ENCODE measurements at places on chromosomes 7 and 10.

DNA sequence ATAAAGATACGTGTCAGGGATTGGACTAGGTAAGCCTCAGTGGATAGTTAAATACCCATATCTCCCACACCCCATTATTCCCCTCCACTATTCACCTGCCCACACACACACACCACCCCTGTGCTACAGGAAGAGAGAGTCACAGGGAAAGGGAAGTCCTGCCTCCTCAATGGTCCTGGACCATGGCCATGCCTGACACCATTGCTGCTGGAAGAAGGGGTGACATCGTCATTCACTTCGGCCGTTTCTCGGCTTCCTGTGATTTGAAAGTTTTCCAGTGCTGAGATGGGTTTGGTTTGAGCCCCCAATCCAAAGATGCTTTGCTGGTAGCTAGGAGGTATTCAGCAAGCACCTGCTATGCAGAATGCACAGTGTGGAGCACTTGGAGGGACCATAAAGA, 18.5 kb downstream of the PRKAG2 start:
- no peak for DNase-seq

DNA sequence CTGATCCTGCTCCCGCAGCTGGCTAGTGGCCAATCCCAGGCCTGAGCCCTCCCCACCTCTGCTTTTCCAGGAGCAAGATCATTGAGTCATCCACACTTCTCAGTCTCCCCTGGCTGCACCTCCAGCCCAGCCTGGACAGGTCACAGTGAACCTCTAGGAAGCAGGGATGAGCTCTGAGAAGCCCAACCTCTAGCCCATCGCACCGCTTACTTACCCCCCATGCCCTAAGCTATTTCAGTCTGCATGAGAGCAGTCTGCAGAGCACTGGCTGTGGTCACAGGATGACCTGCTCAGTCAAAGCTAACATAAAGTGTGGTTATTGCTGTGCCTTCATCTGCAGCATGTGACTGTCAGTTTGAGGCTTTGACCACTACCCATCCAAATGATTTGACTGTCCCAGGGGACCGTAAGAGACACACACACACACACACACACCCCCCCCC, 129.2 kb downstream of the SORBS1 start:
- no peak for DNase-seq

- DNase-seq, result no peak
Observed at GRCh38 chr7:16357921-16358320, 63.4 kb downstream of the CRPPA start.

DNA sequence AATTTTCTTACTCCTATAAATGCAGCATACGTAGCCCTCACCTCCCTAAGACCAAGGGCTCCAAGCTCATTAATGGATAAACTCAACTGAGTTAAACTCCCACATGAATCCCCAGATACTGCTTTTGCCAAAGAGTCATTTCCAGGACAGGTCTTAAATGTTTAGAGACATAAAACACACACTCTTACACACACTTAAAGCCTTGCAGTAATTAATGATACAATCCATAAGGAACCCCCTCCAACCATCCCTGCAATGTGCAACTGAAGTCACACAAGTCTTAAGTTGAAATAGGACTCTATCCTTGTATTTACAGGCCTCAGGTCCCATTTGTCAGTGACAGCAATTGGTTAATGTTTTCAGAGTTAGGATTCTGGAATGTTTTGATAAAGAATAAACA, 194.1 kb downstream of the FANK1 start:
- DNase-seq, result no peak

- no peak for DNase-seq
Observed at GRCh38 chr7:108486291-108486966, 30.2 kb upstream of the NRCAM start.

- no peak for DNase-seq
Observed at GRCh38 chr7:90660819-90661218, 64.7 kb downstream of the CDK14 start.

GRCh38 chr10:127186813-127187212, 9.6 kb downstream of the INSYN2A start:
- DNase-seq, result no peak

DNA sequence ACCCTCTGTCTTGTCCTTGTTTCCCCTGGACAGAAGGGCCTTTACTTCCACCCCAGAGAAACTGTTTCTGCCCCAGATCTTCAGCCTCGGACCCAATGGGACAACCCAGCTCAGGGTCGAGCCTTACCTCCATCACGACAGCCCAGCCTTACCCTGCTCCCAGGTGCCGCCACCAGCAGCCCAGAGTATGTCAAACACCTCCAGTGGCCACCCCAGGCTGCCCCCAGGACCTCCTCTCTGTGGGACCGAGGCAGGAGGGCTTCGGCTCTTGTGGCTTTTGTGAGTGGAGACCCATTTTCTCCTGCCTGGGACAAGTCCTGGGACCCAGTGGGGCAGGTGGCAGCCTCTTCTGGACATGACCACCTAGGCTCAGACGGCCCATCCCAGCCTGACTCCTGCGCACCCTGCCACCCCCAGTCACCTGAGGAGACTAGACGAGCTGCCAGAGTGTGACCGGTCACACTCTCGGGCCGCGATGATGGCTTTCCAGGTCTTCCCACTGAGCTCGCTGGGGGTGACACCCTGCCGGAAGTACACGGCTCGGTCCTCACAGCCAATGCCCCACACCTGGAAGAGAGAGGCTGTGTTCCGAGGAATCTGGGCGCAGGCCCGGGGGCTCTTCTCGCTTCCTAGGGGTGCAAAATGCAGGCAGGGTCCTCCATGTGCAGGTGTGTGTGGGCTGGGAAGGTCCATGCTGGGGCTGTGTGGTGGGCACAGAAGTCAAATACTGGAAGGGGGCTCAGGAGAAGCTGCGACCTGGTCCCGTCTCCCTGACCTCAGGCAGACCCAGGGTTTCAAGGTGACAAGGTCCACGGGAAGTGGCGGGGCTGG, 15.5 kb downstream of the TECPR1 start:
- no peak for DNase-seq

- no peak for DNase-seq
Observed at GRCh38 chr7:151648429-151648828, 128.7 kb upstream of the RHEB start.

GRCh38 chr7:97871659-97872024, 566 bp downstream of the ASNS start:
- peak; percentile 67 for DNase-seq

- peak; percentile 96 for DNase-seq
Observed at GRCh38 chr7:20219446-20220292, 2.5 kb upstream of the MACC1 start.

DNA sequence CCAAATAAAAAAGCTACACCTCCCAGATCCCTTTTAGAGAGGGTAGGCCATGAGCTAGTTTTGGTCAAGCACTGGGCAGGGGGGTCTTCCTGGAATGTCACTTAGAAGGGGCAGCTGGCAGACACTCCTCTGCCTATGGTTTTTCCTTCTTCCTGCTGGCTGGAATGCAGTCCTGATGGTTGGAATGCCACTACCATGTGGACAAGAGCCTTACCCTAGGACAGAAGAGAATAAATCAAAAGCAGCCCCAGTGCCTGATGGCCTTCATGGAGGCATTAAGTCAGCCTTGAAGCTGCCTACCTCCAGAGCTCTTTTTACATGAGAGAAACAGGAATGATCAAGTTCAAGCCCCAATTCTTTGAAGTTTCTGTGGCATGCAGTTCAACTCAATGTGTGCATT, 43.5 kb upstream of the SORBS1 start:
- DNase-seq, result no peak

DNA sequence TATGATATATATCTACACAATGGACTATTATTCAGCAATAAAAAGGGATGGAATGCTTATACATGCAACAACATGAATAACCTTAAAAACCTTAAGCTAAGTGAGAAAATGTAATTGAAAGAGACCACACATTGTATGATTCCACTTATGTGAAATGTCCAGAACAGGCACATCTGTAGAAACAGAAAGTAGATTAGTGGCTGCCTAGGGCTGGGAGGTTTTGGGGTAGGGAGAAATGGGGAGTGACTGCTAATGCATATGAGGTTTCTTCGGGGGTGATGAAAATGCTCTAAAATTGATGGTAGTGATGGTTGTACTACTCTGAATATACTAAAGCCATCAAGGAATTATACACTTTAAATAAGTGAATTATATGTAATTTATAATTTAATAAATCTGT, 14.7 kb downstream of the SLC16A9 start:
- DNase-seq, result no peak

DNA sequence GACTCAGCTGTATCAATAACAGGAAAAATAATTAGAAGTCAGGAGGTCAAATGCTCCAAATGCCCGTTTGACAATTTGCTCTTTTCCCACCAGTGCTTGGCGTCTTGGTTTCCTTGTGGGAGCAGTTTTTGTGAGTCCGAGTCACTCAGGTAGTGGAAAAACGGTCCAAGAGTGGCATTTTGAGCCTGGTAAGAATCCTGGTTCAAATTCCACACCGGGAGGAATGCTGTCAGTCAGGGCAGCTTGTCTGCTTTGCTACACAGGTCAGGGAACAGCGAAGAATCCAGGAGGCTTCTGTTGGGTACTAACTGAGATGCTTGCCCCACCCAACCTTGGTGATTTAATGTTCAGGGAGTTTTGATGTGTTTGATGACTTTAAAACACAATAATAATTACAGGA, 209.5 kb downstream of the HERPUD2 start:
- no peak for DNase-seq

DNA sequence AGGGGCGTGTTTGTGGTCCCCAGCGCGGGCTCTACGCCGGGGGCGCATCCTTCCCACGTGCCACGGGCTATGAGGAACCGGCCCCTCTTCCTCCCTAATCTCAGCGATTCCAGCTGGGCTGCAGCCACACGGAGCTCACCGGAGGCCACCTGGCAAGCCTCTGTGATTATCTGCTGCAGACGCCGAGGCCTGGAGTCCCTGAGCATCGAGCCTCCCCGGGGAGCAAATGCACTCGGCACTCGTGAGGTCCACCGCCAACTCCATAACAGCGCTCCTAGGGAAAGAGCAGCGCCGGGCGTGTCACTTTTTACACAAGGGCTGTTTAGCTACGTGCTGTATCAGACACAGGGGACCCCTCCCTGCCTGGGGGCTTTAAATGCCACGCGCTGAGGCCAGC, 101.2 kb downstream of the DYNC2I1 start:
- no peak for DNase-seq

DNA sequence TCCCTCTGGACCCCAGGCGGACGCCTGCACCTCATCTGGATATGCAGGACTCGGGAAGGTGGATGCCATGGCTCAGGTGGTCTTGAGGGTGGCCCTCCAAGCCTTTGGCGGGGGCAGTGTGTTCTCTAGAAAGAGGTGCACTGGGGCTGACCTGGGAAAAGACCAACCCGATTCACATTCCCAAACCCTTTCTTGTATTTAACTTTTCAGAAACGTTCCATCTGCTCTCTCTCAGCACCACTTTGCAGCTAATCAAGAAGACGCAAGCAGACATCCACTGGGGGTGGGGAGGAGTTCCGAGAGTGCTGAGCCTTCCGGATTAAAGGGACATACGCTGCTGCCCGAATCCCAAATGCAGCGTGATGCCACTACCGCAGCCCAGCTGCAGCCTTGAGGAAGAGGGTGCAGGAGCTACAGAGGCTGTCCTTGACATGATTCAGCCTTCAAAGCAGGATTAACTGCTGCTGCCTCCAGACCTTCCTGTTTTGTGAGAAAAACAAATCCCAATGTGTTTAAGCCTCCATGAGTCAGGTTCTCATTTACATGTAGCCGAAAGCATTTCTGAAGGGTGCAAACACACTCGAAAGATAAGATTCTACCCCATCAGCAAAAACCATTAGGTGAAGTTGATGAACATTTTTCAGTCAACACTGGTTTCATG, 39.9 kb downstream of the RBM17 start:
- no peak for DNase-seq

DNA sequence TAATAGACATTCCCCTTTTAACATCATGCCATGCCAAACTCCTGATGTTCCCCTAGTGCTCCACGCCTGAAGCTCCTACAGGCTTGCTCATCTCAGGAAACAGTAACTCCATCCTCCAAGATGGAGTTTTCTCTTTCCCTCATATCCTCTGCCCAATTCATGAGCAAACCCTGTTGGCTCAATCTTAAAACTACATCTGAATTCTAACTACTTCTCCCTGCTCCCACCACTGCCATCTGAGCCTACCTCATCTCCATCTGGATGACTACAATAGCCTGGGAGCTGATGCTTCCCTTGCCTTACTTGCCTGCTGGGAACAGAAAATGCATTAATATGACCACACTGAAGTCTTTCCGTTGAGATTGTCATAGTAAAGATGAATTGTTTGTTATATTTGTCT, 271.7 kb upstream of the MKLN1 start:
- no peak for DNase-seq

DNA sequence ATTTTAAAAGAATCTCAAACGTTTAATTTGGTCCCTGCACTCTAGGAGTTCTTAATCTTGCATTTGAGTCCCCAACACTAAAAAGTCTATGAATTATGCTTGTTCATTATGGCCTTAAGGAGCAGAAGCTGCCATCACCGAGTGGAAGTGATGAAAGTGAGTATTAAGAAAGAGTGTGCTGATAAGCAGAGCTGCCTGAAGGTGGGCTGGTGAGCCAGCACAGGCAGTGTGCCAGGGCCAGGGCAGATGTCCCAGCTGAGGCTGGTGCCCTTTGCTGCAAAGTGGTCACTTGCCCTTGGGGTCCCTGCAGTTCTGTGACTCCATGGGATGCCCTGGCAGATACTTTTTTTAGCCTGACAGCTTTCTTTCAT, 72.9 kb upstream of the LOXL4 start:
- DNase-seq, result peak; percentile 78

DNA sequence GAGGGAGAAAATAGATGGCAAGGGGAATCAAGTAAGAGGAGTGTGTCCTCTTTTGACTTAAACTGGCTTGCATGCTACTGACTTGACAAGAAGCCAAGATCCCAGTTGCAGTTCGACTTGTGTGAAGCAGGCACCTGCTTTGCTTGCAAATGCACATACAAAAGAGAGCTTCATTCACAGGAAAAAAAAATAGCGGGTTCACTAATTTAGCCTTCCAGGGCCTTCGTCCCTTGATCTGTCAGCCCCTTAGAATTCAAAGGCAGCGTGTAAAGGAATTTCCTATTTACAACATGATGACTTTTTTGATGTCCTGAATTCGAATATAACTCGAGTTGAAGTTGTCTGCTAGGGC, 192.1 kb downstream of the CELF2 start:
- no peak for DNase-seq

GRCh38 chr10:121526801-121527221, 71.4 kb downstream of the FGFR2 start:
- DNase-seq, result no peak

DNA sequence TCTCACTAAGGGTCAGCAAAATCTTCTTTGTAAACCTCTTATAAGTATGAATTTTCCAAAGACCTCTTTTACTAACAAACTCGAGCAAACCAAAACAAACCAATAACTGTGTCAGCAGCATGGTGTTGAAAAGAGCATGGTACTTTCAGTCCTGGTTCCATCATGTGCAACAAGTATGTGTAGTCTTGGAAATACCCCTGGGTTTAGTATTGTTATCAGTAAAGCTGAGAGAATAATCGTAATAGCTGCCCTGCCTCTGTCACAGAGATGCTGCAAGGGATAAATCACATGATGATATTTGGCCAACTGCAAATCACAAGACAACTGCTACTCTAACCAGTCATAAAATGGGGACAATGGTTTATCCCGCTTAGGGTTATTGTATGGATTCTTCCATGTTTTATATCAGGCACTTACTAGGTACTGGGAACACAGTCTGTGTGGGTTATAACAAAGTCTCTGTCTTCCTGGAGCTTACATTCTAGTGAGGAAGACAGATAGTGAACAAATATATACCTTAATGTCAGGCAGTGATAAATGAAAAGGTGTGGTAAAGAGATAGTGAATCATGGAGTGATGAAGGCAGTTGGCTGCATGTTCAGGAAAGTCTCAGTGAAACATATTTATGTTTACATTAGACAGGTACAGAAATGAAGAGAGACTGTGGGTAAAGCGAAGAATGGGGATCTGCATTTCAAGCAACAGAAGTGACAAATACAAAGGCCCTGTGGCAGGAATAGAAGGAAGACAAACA, 60.5 kb upstream of the C10orf90 start:
- DNase-seq, result no peak

Data from erythroblast (primary cell).